ENCODE measurements at places on chromosomes 2 and 18.

- no peak for DNase-seq
Observed at GRCh38 chr2:36404754-36405153, 49.2 kb downstream of the CRIM1 start.

DNA sequence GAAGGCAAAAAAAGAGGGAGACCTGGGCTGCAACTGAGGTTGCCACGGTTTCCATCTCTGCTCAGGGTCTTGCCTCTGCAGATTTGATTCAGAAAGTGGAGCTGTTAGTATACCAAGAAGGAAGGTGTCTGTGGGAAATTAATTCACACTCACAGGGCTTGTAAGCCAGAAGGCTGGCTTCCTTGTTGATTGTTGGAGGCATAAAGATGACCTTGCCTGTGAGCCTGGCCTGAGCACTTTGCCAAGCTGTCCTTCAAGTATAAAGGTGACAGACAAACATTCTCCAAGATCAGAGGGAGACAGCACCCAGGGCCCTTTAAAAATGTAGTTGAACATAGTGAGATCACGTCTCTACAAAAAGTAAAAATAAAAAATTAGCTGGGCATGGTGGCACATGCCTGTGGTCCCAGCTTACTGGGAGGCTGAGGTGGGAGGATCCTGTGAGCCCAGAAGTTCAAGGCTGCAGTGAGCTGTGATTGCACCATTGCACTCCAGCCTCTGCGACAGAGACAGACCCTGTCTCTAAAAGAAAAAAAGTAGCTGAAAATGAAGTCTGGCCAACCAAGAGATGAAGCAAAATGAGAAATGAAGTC, 91.2 kb upstream of the UXS1 start:
- no peak for DNase-seq

GRCh38 chr2:145751629-145752028, 1231.7 kb upstream of the ZEB2 start:
- no peak for DNase-seq

- DNase-seq = no peak
Observed at GRCh38 chr2:29606104-29607037, 315.0 kb downstream of the ALK start.

DNA sequence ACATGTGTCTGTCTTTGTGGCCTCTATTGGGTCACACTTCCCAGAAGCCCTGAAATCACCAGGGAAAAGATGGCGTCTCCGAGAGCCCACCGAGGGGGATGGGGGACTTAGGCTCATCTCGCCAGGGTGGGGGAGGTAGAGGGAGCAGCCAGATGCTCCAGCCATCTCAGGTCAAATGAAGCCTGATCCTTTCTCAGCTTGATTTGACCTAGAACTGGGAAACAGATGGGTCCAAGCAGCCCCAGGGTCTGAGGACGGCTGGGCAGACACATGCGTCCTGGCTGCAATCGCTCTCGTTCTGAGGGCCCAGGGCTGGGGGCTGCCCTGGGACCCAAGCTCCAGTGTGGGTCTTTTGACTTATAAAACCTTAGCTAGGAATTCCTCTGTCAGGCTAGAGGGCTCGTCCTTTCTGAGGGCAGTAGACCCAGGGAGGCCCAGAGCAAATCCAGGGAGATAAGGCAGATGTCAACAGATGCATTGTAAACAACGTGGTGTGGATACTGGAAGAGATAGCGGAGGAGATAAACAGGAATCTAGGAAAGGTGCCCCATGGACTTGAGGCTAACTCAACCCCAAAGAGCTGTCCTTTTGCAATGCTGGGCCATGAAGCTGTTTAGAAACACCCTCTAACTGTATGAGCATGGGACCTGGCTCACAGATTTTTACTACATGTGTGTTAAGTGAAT, 127.7 kb downstream of the MYCN start:
- DNase-seq = no peak

DNA sequence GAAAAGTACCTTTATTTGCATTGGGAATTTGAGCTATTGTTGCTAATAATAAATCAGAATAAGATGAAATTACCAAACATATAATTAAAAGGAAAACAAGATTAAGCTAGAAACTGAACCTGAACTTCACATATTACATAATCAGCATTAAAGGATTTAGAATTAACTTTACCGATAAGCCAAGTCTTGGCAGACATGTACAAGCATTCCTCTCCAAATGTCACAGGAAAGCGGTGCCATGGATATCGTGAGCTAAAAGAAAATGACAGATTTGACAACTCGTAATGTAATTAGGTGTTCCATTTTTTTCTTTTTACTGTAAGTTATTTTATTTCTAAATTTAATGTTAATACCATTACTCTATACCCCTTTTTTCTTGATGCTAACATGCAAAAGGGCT, 55.1 kb upstream of the CD302 start:
- DNase-seq = no peak

- no peak for DNase-seq
Observed at GRCh38 chr2:118584062-118584749, 263.2 kb downstream of the EN1 start.

DNA sequence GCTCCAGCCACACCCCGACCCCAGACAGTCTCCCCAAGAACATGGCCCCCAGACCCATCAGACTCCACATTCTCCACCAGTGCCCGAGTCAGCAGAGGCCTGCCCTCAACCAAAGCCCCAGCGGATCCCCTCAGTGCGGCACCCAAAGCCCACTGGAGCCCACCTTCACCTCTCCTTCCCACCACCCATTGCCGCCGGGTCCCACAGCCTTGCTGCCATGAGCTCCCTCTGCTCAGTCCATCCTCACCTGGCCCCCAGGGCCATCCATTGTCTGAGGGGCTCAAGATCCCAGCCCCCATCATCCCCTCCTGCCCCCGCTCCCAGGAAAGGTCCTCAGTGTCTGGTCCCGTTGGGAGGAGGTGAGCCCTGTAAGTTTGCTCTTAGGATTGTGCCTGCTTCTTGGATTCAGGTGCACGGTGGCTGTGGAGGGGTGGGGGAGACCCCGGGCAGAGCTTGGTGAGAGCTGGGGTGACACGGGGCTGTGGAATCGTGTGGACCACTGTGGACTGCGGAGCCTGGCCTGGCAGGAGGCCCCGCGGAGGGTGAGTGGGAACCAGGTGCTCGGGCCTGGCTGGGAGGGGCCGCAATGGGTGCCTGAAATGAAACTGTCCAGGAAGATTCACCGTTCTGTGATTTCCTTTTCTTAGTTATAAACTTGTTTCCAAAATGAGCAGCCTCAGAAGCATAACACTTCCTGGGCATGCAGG, 32.7 kb upstream of the GPC1 start:
- no peak for DNase-seq

DNA sequence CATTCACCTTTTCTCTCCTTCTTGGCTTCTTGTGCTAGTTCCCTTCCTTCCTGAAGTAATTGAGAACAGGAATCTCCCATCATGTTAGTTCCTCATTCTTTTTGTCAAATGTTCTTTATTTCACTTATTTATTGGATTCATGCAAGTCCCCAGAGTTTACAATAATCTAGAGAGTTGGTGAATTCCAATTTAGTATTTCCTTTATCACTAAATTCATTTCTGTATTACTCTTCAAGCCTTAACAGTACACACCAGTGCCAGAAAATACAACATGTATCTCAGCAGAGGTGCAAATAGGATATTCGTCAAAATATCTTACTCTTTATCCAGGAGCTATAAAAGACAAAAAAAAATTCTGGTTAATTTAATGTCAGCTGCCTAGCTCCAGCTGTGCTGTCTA, 121.9 kb upstream of the SETBP1 start:
- DNase-seq = no peak

DNA sequence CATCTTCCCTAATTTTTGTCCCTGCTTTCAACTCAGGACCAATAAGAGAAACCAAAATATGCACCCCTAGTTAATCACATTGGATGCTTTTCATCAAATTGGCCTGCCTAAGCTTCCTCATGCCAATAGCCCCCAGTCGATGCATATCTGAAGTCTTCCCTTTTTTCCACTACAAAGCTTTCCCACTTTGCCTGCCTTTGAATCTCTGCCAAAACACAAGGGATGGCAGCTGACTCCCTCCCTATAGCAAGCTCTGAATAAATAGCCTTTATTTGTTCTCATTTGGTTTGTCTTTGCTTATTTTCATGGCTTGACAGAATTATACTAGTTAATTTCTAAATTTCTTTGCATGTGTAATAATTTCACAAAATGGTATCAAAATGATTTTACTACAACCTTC, 621.2 kb downstream of the MBD2 start:
- DNase-seq = no peak

- no peak for DNase-seq
Observed at GRCh38 chr2:222521099-222521498, 96.8 kb downstream of the SGPP2 start.

- DNase-seq = no peak
Observed at GRCh38 chr2:38534746-38535403, 67.9 kb downstream of the HNRNPLL start.

- peak; percentile 56 for DNase-seq
Observed at GRCh38 chr2:232611559-232612218, 21.7 kb upstream of the EFHD1 start.

DNA sequence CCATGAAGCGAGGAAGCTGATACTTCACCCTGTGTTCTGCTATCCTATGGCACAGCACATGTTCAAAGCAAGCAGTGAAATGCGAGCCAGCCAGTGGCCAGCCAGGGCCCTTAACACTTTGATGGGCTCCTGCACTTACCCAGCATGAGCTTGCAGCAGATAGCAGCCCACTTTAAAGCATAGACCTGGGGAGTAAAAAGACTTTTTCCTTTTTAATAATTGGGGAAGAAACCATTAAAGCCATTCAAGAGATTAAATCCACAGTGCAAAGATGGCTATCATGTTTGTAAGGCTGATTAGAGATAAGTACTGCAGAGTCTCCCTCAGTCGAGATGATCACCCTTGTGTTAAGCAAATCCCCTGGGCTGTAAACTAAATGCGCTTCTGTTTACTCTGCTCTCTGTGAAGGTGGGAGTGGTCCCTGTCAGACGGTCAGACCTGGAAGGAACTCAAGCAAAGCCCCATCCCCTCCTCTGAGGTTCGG, 15.7 kb downstream of the CCBE1 start:
- DNase-seq = no peak

DNA sequence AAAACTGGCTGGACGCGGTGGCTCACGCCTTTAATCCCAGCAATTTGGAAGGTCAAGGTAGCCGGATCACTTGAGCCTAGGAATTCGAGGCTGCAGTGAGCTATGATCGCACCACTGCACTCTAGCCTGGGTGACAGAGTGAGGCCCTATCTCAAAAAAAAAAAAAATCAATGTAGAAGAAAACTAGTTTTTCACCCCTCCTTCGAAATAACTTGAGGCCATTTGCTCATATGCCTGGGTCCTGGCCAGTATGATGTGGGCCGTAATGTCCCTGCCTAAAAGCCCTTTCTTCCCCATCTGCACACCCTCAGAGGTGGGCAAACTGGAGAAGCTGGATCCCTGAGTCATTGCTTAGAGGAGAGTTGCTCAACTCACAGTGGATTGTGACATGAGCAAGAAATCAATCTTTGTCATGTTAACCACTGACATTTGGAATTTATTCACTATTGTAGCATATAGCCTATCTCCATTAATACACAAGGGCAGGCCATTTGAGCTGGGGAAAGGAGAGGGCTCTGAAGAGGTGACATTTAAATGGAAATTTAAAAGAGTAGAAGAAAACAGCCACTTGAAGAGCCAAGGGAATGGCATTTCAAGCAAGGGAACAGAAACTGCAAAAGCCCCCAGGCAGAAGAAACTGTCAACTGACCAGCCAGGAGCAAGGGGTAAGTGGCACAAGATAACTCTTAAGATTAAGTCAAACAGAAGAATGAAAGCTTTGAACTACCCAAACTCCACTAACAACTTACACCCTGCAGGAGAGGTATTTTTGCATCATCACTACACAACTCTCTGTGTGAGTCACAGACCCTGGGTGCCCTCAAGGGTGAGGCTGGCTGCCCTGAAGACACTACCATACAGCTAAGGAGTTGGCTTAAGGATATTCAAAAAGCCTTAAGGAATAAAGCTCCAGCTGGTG, 7.6 kb upstream of the METTL21A start:
- no peak for DNase-seq

GRCh38 chr2:23545811-23546210, 160.8 kb downstream of the KLHL29 start:
- no peak for DNase-seq

GRCh38 chr2:20575935-20576597, 74.8 kb downstream of the HS1BP3 start:
- no peak for DNase-seq

GRCh38 chr2:154554046-154554445, 144.4 kb upstream of the KCNJ3 start:
- DNase-seq = no peak

DNA sequence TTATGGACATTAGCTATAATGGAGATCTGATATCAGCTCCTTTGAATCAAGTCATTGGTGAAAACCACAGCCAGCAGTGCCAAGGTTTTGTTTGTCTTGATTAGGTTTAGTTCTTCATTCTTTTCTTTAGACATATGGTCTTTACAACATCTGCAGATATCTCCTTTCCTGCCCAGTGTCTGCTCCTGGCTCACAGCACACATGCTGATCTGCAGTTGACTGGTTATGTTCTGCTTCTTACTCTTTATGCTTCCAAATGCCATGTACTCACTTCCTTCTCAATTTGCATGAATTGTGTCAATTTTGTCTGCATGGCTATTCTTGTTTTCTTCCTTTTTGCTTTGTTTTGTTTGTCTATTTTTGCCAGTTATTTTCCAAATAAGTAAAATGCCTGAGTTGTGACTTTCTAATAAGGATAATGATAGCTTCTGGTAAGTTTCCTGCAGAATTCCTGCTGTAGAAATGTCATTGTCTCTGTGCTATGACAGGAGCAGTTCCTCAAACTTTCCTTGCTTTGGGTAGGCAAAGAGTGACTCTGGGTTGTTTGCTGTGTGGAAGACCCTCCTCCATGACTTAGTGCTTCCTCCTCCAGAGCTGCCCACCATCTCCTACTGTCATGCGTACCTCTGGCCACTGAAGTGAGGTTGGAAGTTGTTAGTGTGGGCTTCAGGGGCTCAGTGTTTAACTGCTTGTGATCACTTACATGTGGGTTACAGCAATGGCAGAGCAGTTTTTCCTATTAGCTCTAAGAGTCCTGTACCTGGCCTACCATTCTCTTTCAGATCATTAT, 8.2 kb downstream of the ARHGAP25 start:
- DNase-seq = no peak

DNA sequence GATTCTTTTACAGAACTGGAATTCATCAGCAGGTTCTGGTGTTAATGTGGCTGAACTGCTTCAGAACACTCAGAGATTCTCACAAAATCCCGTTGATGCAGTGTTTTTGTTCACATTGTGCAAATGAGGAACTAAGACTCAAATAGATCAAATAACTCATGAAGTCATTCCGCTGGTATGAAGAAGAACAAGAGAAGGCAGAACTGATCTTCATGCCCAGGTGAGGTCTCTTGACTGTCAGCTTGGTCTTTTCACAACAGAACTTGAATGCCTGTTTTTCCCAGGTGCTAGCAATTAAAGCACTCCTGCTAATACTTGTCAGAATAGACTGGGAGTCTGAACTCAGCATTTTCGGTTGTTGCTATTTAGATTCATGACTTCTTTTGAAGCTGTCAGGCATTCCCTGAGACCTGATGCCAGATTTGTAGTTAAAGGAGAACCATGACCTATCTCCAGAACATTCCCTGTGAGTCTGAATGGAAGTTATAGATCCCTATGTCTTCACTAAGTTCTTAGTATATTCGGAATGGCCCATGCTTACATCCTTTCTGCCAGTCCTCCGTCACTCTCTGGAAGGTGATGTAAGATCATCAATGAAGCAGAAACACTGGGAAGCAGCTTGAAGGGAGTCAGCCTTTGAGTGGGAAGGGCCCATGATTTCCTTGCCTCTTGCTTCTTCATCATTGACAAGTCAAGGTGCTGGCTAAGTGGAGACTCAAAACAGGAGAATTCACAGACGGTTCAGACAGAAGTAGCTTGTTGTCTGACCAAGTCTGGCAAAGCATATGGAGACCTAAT, 155.7 kb downstream of the MTCL1 start:
- DNase-seq = no peak

- no peak for DNase-seq
Observed at GRCh38 chr18:37272226-37272625, 293.4 kb downstream of the CELF4 start.

Data from CD4-positive, alpha-beta T cell treated with Interleukin-6 at 100 ng/mL for 8 hours (primary cell).